Brain pericyte (primary cell): ENCODE measurements at places on chromosomes 4 and X.

- DNase-seq, result peak; percentile 44
These were observed 169.4 kb downstream of the MAD2L1 start for GRCh38 chr4:119897260-119897659.

DNA sequence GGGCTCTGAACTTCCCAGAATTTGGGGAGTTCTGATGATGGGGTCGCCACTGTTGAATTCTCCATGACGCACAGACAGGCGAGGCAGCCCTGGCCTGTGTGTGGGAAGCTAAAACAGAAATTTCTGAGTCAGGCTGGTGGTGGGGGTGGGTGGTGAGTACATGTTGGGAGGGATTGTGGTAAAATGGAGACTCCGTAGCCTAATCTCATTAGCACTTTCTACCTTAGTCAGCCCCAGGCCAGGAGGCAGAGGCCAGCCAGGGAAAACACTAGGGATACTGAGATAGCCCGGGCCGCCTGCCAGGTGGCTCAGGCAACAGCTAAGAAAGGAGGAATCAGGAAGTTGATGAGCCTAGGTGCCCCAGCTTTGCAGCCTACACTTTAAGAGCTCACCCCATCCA, 39.3 kb upstream of the NHSL2 start:
- DNase-seq, result no peak

DNA sequence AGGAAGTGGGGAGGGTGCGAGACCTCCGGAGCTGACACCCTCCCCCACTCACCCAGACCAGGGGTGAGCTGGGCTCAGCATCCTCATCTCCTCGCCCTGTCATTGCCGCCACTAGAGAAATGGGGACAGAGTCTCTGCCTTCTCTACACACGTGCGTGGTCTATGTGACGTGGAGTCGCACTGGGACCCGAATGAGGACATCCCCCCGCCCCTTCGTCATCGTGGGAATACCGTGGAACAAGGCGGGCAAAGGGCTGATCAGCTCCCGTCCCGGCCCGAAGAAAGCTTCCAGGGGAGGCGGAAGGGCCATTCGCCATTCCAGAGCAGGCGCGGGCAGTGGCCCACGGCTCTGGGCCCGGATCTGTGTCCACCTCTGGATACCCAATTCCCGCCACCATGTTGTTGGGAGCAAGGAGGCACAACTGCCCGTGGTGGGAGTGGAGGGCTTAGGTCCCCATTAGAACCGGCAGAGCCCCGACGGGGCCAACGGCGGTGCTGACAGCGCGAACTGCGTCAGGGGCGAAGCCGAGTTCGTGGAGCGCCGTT, 12.0 kb downstream of the HMX1 start:
- DNase-seq, result no peak

GRCh38 chr4:37008199-37008598, 236.3 kb upstream of the NWD2 start:
- no peak for DNase-seq

DNA sequence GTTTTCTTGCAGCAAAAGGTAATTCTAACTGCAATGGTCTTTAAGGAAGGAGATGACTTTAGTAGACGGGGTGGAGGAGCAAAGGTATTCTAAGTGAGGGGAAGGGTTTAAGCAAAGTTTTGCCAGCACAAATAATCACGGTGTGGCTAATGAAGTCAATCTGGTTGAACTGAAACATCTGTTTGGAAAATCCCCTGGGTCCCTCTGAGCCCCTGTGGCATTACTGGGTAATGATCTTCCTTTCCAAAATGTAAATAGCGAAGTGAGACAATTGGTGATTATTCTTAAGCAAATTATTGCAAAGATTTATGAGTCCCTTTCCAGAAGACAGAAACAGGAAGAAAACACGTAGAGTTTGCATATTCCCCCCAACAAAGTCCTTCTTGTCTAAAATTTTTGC, 47.2 kb downstream of the FGFBP1 start:
- no peak for DNase-seq

GRCh38 chrX:56802428-56802827, 73.4 kb downstream of the NBDY start:
- no peak for DNase-seq

GRCh38 chr4:181853881-181854511, 389.2 kb upstream of the TENM3 start:
- DNase-seq, result no peak

DNA sequence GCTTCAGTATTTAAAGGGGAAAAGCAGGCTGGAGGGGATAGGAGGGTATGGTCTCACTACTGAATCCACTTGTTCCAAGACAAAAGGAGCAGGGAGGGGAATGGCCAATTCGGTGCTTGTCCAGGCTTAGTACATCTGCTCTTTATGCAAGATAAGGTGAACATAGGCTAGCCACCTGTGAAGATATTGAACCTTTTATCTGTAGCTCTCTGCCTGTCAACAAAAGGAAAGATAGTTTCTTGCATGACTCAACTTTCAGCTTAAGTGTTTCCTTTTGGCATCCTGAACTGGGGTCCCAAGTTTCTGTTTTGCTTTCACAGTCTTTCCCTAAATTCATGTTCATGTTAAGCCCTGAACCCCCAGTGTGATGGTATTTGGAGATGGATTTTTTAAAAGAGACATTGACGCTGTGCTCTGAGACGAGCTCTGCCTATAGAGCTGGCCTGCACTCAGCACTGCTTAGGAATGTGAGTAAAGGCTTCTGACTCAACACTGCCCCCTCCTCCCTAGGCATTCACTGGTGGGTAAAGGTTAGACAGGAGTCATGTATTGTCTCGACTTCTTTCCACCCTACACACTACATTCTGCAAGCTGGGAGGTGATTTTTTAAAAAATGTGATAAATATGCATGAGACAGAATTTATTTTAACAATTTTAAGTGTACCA, 28.2 kb downstream of the FAM149A start:
- no peak for DNase-seq

DNA sequence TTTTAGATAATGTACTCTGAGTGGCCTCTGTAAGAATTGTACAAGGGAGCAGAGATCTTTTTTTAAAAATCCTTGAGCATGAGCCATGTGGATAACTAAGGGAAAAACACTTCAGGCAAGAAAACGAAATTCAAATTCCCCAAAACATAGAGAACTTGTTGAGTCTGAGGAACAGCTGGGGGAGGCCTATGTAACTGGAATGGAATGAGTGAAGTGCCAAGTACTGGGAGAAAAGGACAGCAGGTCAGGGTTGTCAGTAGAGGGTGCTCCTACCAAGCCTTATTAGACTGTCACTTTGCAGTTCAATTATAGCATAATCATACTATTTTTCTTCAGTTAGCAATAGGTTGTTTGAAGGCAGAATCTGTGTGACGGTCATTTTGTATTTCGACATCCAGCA, 135.1 kb downstream of the ARHGAP6 start:
- no peak for DNase-seq

- DNase-seq, result no peak
These were observed at the start of gene SH3RF1 for GRCh38 chr4:169270810-169271691. Gene SH3RF1, minus strand, starts transcription at chr4:169270956. Its CDS starts 1,744 bp downstream, at chr4:169269212.

DNA sequence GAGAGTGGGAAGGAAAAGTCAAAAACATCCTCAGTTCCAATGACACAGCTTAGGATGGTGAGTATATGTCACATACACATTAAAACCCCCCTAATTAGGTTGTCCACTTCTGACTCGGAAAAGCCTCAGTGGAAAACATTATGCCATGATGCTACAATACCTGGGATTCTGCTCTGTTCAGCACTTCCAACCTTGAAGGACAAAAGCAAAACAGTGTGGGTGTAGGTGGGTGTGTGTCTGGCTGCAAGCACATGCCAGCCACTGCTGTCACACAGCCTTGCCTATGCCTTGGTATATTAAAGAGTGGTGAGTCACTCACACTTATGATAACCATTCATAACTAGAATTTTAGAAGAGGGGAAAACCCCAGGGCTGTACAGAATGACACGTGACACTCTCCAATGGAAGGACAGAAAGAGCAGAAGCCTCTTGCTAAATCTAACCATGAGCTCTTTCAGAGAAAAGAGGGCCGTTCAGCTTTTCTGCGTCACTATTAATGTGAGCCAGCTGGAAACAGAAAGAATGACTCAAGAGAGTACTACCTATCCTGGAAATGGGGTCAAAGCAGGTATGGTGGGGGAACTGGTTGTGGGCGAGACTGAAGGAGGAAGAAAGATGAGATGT, 159.6 kb downstream of the TET2 start:
- DNase-seq, result no peak

DNA sequence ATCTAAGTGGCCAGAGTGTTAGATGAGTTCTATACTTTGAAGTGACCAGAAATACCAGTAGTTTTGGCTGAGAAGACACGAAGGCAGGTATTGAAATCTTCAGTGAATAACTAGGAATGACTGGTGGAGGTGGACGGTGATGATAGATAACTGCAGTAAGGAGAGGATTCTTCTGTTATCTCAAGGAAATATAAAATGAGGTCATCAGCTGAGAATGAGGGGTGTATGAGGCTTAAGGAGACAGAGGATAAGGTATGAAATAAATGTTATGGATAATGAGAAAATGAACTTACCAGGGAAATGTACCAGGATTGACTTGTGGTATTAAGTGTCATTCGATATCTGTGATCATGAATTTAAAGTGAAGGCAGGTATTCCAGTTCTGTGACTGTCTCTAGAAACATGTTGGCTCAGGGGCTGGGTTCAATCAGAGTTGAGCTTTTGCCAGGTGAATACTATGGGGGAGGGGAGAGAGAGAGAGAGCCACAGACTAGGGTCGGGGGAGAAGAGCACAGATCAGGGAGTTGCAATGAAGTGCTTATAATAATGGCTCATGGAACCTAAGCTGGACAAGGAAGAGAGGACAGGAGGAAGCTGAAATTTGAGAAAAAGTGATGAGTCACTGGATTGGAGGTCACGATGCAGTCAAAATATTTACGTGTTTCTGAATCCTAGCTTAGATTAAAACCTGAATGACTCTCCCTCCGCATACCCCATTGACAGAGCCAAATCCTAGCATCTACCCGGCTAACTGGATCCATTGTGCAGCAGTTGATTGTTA, 37.5 kb upstream of the BRS3 start:
- no peak for DNase-seq

GRCh38 chr4:99859618-99860017, 34.6 kb downstream of the LAMTOR3 start:
- DNase-seq, result no peak

DNA sequence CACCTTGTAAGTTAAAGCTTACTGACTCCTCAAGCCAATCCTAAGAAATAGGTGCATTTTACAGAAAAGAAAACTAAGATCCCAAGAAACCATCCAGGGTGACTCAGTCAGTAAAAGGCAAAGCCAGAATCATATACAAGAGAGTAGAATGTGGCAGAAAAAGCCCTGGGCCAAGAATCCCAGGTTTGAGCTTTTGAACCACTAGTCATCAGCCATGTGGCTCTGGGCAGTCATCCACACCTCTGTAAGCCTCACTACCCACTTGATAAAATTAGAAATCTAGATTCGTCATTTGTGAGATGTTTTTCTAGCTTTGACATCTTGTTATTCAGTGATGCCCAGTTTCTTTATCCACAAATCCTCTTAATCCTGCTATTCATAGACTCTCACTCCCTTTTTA, 122.2 kb upstream of the PDE5A start:
- DNase-seq, result no peak

DNA sequence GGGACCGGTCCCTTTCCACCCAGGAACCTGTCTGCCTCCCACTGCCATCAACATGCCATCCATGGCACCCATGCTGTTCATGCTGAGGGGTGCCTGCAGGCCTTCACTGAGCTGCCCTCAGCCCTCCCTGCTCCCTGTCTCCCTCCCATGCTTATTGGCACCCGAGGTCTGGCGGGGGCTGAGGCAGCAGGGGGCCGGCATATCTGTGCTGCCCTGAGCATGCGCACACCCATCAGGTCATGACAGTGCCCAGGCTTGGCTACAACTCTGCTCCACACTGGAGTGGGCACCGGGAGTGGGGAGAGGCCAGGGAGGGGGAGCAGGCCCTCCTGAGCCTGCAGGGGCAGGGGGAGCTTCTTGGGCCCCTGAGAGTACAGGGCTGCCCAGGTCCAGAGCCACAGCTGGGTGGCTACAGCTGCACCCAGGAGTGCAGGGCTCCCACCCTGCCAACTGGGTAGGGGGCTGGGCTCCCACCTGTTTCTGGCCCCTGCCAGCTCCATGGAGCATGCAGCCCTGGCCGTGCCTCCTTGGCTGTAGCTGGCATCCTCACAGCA, 395.8 kb upstream of the DMD start:
- no peak for DNase-seq

GRCh38 chrX:13742397-13743176, 8.0 kb downstream of the OFD1 start:
- no peak for DNase-seq

- no peak for DNase-seq
These were observed 55.0 kb downstream of the BEX3 start for GRCh38 chrX:103431316-103431715.

DNA sequence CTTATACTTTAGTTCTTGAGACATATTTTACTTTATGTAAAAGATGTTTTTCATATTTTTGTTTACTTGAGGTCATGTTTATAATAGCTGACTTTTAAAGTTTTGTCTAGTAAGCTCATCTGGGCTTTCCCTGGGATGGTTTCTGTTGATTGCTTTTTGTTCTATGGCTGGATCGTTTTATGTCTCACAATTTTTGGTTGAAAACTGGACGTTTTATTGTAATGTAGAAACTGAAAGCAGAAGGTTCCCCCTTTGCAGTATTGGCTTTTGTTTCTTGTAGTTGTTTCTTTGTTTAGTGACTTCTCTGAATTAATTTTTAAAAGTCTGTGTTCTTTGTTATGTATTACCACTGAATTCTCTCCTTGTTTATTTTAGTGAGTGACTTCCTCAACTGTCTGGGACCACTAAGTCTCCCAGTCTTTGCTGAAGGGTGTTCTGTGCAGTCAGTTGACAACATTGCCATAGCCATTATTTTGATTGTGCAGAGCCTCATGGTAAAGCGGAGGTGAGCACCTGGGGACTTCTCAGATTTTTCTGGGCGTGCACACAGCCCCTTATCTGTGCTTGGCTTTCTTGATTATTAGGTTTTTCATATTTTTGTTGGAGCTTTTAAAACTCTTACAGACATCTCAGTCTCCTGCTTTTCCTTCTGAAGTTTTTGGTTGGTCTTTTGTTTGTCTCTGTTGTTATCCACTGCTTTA, 31.0 kb downstream of the KDM6A start:
- no peak for DNase-seq

GRCh38 chr4:4666693-4667621, 125.1 kb upstream of the STX18 start:
- DNase-seq, result no peak

- DNase-seq, result no peak
These were observed 618.9 kb downstream of the TECRL start for GRCh38 chr4:63790377-63790776.

DNA sequence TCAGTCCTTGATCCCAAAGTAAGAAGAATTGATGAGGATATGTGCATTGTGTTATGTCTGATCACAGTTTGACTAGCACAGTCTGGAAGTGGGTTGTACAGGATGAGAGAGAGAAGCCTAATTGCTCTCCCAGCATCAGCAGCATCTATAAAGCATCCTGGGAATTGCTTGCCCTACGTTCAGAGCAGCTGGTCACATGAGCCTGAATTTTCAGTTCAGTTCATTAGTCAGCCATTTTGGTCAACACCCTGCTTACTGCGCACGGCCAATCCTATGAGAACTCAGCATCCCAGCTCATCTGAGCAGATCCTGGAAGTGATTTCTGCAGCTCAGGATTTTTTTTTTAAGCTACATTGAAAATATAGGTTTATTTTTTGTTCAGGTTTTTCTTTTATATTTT, at the start of gene RUFY3:
RUFY3 (plus strand) TSS at position 218 of the 400 bp plus-strand sequence. CDS start 610 bp downstream, outside the sequence.
- DNase-seq, result peak; percentile 80

GRCh38 chr4:176927664-176928063, 134.9 kb upstream of the VEGFC start:
- DNase-seq, result peak; percentile 49
